ENCODE measurements at places on chromosomes 13 and 19.
A peak's percentile ranks its signal among the peaks of the same experiment; 100 is the strongest.

DNA sequence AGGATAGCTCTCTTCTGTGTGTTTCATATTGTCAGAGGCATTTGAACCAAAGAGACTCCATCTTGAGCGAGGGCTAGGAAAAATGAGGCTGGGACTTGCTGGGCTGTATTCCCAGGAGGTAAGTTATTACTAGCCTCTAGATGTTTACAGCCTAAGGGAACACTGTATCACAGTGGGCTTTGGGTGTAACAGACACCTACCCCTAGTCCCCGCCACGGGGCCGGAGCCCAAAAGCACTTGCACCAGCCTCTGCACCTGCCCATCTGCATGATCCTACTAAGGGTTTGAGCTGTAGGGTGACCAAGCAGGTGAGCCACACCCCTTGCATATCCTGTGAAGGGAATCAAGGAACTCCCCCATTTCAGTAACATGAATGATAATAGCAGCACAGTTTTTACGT is 1972.2 kb downstream of the OLFM4 start:
- no peak for DNase-seq

DNA sequence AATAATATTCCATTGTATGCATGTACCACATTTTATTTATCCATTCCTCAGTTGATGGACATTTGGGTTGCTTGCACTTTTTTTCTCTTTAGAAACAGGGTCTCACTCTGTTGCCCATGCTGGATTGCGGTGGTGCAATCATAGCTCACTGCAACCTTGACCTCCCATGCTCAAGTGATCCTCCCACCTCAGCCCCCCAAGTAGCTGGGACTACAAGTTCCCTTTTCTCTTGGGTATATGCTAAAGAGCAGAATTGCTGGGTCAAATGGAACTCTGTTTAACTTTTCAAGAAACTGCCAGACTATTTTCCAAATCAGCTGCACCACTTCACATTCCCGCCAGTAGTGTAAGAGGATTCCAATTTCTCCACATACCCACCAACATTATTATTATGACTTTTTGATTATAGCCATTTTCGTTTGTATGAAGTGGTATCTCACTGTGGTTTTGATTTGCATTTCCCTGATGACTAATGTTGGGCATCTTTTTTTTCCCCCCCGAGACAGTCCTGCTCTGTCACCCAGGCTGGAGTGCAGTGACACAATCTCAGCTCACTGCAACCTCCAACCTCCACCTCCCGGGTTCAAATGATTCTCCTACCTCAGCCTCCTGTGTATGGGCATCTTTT is 7.6 kb upstream of the IPO5 start:
- no peak for DNase-seq

DNA sequence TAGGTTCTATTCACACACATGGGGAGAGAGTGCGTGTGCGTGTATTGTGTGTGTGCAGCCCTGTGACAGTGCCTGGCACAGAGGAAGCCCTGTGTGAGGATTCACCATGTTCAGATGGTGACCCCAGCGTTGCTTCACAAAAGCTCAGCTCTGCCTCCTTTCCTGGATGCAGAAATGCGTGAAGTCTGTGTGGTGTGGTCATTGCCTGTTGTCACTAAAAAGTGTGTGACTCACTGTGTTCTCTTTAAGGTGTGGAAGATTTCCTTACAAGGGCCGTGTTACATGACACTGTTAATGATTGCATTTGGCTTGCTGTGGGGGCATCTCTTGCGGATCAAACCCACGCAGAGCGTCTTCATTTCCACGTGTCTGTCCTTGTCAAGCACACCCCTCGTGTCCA is 19.5 kb upstream of the DCUN1D2 start:
- no peak for DNase-seq

GRCh38 chr19:6680141-6680540 is 10.2 kb upstream of the TNFSF14 start:
- peak; percentile 79 for DNase-seq

DNA sequence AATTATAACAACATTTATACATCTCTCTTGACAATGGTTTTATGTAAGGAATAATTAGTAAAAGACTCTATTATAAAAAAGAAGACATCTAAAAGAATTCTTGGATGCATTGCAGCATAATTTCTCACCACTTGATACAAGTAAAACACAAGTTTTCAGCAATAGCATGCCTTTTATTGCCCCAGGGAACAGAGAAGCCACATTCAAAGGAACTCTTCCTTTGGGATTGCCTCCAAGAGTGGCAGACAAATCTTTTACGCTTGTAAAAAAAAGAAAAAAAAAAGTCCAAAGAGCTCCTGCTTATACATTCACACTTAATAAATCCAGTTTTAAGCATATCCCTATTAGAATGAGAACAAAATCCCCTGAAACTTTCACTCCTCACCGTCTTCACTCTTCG is 2357.8 kb upstream of the PCDH20 start:
- DNase-seq = no peak

- peak; percentile 71 for DNase-seq
Measured at GRCh38 chr13:48535766-48536165, 2.9 kb upstream of the RCBTB2 start.

All from suppressor macrophage (primary cell).